Right kidney (tissue), 9 donors: ENCODE measurements at places on chromosomes 13 and 19.

GRCh38 chr13:91400671-91401070 is 2.2 kb downstream of the GPC5 start:
- no peak for DNase-seq

DNA sequence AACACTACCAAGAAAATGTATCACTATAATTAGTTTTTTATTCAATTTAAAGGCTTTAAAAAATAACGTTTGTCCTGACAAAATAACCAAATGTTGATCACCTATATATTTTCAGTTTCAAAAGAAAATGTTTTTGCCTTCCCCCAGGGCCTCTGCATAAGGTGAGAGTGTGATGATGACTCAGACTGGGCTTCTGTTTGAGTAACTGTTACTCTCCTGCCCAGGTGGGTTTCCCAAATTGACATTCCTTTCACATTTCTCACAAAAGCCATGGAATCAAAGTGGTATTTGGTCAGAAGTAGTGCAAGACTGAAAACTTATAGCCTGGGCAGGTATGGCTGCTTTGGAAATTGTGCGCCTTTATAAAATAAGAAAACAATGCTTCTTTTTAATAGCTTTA is 180.6 kb downstream of the COG6 start:
- DNase-seq: no peak

- no peak for DNase-seq
Measured at GRCh38 chr13:111247552-111247951, 72.9 kb upstream of the TEX29 start.

DNA sequence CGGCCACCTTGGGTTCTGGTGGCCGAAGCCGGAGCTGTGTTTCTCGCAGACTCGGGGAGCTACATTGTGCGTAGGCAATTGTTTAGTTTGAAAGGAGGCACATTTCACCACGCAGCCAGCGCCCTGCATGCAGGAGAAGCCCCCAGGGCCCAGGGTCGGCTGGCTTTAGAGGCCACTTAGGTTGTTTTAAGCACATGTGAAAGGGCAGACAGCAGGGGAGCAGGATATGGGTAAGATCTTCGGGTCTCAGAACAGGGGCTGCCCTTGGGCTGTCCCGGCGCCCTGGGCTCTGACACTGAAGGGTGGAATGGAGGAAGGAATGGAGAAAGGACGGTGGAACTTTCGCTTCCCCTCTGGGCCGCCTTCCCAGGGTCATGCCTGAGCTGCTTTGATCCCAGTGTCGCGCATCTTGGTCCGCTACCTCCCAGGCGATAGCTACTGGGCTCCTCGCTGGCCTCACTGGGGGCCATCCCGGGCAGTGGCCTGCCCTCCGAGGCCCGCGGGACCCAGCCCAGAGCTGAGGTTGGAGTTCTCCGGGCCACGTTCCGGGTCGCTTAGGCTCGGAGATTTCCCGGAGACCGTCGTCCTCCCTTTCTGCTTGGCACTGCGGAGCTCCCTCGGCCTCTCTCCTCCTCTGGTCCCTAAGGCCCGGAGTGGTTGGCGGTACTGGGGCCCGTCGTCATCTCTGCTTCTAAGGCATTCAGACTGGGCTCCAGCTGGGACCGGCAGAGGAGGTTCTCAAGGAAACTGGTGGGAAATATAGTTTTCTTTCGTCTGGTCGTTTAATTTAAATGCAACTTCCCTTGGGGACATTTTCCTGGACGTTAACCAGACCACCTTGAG is 4.3 kb upstream of the POU4F1 start:
- DNase-seq: peak; percentile 61

DNA sequence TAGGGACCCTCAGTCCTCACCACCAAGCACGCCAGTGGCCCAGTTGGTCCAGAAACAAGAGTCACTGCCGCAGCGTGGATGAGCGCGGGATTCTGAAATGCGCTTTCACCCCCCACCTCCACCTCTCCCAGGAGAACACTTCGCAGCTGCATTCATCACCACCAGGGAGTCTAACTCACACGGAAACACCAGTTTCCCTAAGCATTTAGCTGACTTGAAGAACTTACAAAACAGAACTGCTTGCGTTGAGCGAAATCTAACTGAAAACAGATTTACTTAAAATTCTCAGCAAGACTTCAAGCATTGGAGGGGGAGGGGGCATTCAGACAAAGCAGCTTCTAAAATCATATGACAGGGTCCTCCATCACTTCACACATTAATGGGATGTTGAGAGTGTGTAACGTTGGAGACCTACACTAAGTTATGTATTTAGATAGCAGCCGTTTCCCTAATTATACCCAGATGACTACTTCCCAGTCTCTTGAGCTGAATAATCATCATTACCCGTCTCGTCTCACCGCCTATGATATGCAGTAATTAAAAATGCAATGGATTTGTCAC is 258.2 kb upstream of the IRS2 start:
- no peak for DNase-seq

GRCh38 chr19:4802711-4803110 is 11.2 kb downstream of the FEM1A start:
- DNase-seq: no peak

GRCh38 chr19:8194528-8195267 is 14.5 kb upstream of the CERS4 start:
- no peak for DNase-seq

DNA sequence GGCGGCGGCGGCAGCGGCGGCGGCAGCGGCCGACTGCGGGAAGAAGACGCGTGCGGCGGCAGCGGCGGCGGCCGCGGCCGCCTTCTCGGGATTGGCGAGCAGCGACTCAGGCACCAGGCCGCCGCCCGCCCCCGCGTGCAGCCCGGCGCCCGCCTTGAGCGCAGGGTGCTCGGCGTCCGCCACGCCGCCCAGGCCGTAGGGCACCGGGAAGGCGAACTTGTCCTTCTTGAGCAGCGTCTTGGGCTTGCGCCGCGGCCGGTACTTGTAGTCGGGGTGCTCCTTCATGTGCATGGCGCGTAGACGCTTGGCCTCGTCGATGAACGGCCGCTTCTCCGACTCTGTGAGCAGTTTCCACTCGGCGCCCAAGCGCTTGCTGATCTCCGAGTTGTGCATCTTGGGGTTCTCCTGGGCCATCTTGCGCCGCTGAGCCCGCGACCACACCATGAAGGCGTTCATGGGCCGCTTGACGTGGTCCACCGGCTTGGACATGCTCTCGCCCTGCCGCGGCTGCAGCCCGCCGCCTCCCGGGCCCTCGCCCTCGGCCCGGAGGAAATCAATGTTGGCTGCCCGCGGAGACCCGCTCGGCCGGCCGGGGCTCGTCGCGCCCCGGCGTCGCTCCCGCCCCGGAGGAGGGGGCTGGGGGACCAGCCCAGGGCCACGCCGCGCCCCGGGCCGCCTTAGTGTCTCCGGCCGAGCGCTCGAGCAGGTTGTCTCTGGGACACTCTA is 621 bp downstream of the SOX21 start:
- DNase-seq: peak; percentile 82

- no peak for DNase-seq
Measured at GRCh38 chr19:728011-728410, 19.3 kb downstream of the PALM start.

- DNase-seq: no peak
Measured at GRCh38 chr13:109951491-109951890, 165.1 kb upstream of the IRS2 start.

- DNase-seq: no peak
Measured at GRCh38 chr19:46524308-46524707, 28.6 kb upstream of the PNMA8B start.

DNA sequence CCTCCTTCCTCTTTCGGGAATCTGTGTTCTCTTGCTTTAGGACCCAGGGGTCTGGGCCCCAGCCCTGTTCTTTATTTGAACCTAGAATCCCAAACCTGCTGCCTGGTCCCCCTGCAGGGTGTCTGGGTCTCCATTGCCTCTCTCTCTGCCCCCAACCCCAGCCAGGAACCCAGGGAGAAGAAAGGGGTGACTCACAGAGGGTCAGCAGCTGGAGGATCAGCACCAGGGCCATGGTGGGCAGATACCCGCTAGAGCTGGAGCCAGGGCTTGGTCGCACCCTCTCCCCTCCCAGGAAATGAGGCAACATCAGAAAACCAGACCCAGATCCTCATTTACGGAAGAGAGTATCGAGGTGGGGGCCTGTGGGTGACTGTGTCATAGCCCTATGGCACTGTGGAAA is at the start of gene OSCAR:
Gene OSCAR (minus strand): TSS at position 243 of the 400 bp plus-strand sequence. CDS start 11 bp downstream, at position 232.
- no peak for DNase-seq

DNA sequence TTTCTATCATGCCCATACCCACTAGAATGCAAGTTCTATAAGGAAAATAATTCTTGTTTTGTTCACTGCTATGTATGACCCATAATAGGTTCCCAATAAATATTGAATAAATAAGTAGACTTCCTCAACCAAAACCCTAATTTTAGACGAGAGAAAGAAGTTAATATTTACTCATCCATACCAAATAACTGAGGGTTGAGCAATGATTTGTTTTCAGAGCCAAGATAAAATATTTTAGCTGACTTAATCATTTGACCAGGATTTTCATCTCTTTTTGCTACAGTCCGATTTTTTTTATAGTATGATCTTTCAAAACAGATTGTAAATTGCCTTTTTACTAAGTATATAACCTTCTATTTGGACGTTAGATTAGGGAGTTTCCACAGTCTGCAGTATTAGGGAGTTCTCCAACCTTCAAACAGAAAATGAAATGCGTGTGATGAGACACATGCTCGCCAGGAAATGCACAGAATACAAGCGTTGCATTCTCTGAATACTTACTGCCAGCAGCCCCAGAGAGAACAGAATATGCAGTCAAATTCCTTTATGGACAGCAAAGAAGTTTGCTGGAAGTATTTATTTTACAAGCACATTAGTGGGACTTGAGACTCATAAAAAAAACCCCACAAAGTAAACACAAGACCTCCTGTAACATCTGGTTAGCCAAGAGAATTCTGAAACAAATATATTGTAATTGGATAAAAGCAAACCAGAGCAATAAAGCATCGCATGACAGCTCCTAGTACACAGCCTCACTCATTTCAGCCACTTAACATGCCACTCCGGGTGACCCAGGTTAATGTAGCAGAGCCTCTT is 230.0 kb downstream of the MYO16 start:
- peak; percentile 16 for DNase-seq

DNA sequence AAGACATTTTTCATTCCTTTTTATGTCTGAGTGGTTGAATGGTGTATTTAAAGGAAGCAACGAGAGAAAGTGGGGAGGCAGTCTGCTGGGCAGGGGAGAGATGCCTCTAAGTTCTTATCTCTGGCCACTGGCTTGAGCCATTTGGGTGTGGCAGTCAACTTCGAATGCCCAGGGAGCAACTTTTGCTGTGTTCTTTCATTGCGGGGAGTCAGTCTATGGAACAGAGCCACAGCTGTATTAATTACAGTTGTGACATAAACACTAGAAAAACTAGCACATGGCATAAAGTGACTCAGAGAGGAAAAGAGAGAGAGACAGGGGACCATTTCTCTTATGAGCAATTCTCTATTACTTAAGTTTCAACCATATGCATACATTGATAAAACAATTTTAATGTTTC is 40.4 kb upstream of the PDCD5 start:
- DNase-seq: no peak

GRCh38 chr13:95559100-95559499 is 6.6 kb downstream of the CLDN10 start:
- DNase-seq: no peak

DNA sequence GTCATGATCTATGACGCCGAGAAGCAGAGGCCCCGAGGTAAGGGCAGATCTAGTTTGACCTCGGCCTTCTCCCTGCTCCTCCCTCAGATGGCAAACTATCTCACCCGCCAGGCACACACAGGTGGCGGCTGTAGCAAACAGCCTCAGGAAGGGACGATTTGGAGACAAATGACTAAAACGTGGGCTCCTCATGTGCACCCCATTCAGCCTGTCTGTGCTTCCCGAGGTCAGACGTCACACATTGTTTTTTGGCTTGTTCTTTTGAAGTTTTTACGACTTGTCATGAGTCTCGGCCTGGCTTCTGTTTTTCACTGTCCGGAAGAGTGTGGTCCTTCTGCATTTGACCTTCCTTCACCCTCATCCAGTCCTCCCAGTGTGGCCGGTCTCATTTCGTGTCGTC is 15.0 kb downstream of the DAZAP1 start:
- no peak for DNase-seq

GRCh38 chr19:38719761-38720558 is 24.3 kb downstream of the CAPN12 start:
- DNase-seq: no peak

- no peak for DNase-seq
Measured at GRCh38 chr19:34556488-34556887, 74.9 kb downstream of the WTIP start.

DNA sequence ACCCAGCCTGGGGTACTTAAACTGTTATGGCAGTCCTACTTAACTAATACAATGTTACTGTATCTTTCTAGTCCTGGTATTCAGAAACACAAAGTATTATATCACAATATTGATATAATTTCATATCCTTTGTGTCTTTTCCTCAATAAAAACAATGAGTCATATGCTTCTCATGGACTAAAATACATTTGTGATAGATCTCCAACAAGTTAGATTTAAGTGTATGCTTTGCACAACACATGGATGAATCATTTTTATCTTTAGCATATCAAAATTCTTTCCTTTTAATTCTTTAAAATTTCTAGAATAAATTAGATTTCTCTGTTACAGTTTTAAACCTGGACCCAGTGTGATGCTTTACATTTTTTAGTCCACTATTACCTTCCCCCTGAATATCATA is 1357.8 kb upstream of the ATXN8OS start:
- no peak for DNase-seq

DNA sequence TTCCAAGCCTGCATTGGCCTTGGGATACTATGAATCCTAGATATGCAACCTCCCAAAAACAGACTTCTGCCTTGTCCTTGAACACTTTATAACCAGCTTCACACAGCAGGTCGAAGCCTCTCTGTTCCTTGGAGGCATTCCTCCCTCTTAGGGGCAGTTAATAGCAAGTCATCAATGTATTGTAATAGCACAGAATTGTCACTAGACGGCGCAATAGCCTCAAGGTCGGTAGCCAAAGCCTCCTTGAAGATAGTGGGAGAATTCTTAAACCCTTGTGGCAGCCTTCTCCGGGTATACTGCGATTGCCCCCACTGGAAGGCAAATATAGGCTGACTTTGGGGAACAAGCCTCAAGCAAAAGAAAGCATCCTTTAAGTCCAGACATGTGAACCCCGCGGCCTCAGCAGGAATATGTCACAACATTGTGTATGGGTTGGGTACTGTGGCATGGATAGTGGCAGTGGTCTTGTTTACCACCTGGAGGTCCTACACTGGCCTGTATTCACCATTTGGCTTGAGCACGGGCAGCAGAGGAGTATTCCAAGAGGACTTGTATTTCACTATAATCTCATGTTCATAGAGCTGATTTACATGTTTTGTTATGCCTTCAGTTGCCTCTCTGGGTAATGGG is 61.1 kb downstream of the ZNF431 start:
- DNase-seq: peak; percentile 15

DNA sequence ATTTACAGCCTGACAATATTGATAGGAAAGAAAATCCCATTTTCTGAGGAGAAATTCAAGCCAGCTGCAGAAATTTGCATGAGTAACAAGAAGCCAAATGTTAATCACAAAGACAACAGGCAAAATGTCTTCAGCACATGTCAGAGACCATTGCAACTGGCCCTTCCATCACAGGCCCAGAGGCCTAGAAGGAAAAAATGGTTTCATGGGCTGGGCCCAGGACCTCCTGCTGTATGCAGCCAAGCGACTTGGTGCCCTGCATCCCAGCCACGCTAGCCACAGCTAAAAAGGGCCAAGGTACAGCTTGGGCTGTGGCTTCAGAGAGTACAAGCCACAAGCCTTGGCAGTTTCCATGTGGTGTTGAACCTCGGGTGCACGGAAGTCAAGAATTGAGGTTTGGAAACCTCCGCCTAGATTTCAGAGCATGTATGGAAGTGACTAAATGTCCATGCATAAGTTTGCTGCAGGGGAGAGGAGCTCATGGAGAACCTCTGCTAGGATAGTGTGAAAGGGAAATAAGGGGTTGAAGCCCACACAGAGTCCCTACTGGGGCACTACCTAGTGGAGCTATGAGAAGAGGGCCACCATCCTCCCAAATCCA is 1474.0 kb downstream of the PCDH9 start:
- DNase-seq: no peak

GRCh38 chr19:32475141-32476031 is 69.8 kb downstream of the DPY19L3 start:
- no peak for DNase-seq
